ENCODE measurements at places on chromosomes 7 and 10.
A peak's percentile ranks its signal among the peaks of the same experiment; 100 is the strongest.

DNA sequence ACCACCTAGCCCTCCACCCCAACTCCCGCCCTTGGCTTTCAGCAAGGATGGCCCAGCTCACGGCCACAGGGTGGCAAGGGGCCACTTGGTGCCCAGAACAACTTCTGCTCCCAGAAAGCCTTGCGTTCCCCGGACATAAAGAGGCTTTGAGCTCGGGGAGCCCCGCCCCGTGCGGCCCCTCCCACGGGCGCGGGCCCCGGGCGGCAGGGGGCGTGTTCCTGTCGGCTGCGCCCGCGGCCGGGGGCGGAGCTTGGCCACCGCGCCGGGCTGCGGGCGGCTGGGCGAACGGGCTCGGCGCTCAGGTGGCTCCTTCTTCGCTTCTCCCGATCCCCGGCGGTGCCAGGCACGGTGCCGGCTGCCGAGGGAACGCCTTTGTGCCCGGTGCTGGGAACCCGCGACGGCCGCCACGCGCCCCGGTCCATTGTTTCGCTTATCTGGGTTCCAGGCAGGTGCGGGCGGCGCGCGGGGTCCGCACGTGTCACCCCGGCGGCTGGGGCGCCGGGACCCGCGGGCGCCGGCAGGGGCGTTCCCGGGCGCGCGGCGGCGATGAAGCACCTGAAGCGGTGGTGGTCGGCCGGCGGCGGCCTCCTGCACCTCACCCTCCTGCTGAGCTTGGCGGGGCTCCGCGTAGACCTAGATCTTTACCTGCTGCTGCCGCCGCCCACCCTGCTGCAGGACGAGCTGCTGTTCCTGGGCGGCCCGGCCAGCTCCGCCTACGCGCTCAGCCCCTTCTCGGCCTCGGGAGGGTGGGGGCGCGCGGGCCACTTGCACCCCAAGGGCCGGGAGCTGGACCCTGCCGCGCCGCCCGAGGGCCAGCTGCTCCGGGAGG is at the start of gene NFE2L3:
TSS of gene NFE2L3 (plus strand) at position 246 of the 829 bp plus-strand sequence. CDS start at position 547, 301 bp downstream.
- peak; percentile 17 for DNase-seq

DNA sequence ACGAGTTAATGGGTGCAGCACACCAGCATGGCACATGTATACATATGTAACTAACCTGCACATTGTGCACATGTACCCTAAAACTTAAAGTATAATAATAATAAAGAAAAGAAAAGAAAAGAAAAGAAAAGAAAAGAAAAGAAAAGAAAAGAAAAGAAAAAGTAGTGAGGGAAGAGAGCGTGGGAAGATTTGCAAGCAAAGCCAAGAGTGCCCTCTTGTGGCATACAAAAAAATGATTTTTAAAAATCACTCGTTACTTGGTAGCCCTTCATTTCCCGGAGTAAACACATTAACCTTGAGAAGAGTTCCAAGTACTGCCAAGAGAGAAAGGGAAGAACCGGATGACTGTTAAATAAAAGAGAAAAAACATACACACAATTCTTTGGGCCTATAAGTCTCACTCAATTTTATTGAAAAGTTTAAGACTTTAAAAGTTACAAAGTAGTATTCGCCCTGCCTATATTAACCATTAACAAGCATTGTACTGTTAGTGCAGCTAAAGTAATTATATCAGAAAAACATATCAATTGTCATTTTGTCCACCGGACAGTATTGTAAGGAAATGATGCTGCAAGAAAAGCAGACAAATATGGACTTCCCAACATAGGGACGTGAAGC is 6.2 kb upstream of the CH25H start:
- no peak for DNase-seq

DNA sequence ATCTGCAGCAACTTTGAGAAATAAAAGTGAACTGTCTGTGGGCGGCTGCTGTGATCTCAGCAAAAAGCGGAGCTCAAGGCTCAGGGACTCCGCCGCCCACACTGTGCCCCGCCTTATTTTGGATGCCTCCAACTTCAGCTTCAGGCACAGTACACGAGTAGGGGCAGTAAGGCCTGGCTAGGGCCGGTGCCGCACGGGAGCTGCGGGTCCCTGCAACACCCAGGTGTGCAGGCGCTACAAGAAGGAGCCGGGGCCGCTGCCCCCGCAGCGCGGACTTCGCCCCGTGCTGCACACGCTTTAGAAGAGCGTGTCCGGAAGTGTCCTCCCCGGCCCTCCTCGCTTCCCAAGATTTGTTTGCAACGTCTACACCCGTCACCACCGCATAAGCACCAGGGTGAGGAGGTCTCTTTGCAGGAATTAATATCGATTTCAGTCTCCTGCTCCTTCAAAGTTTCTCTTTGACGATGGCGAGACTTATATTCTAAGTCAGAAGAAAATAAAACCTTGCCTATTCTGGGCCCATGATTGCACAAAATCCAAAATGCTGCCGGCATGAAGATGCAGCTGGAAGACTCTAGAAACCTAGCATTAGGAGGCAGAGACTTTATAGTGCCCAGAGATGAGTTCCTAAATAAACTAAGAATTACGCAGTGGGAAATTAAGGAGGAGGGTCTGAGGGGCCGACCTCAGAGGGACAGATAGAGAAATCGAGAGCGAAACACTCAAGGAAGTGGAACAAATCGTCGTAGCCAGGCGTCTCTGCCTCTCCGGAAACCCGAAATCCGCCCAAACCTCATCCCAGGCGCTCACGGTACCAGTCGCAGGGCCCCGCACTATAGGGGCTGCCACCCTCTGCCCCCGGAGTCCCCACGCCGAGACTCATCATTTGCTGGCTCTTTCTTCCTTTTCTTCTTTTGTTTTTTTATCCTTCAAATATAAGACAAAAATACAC is 6.4 kb downstream of the VAX1 start:
- no peak for DNase-seq

- no peak for DNase-seq
Measured at GRCh38 chr10:59991661-59992060, 85.3 kb upstream of the CCDC6 start.

DNA sequence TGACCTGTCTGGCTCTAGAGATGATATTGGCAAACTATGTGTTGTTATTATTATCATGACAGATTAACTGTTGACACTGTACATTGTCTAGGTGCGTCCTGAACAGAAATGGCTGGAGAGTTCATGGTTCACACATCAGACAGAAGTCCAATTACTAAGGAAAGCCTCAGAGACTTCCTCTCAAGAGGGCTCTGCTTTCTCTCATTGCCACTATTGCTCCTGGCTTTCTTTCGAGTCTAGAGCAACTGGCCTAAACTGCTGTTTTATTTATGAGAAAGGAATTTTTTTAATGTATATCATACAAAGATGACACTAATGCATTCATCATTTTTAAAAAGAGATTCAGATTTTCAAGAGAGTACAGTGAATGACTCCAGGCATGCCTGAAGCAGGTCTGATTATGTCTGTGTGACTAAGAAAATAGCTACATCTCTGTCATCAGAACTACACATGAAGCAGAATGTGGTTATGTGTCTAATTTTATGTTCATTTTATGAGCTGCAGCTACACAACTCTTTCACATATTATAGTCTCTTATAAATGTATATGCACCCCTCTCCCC is 30.4 kb downstream of the NRCAM start:
- no peak for DNase-seq

DNA sequence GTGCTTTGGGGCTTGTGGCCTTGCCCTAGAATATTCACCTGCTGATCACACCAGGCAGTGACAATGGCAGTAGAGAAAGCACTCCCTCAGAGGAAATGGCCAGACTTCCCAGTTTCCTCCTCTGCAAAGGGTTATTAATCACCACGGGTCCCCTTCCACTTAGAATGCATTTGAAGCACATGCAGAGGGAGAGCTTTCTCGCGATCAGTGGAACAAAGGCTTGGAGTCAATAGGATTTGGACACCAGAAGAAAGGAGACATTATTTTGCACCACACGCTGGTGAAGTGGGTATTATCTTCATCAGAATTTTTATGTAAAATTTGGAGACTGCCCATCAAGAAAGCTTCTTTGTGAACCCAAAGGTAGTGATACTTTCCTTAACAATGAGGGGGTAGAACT is 35.4 kb upstream of the INHBA start:
- DNase-seq, result no peak

DNA sequence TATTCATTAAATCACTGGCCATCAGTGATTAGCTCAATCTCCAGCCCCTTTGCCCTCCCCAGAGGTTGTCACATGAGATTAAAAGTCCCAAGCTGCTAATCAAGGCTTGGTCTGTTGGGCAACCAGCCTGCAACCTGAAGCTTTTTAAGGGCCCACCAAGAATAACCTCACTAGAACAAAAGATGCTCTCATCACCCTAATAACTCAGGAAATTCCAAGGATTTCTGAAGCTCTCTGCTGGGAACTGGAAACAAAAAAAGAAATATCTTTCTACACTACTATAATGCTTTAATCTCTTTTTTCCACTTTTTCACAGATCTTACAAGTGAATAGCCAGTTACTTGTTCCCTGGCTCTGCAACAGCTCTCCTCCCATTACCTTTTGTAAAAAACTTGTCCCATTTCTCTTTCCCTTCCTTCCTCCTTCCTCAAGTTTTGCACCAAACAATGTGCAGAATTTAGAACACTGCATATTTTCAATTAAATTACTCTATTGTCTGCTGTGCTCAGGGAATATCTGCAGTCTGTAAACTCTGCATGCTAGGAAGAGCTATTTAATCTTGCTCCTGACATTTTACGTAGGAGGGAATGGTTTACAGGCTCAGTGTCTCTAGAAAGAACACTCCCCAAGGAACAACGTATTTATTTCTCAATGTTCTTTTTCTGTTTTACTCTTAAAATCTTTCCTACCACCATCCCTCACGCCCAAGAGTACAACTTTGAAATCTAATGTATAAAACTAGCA is 169.1 kb downstream of the IMMP2L start:
- DNase-seq, result no peak

- DNase-seq, result peak; percentile 45
Measured at GRCh38 chr7:151857412-151857811, 19.5 kb downstream of the PRKAG2 start.

- no peak for DNase-seq
Measured at GRCh38 chr10:70912556-70912955, 24.2 kb upstream of the PCBD1 start.

DNA sequence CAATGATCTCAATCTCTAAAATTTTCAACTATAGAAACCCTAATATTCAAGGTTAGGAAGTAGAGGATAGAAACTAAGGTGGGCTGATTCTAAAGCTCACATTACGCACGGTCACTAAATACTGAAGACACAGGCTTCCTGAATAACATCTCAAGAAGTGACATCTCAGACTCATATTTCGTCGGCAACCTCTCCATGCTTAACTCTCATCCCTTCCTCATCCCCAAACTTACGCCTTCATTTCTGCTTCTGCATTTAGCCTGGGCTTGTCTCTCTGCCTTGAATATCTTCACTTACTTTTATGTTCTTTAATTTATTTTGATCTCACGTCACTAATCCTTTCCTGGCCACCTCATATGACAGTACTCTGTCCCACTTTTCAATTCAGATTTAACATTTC is 9.2 kb downstream of the PGAM1 start:
- DNase-seq, result no peak

GRCh38 chr7:41170466-41170865 is 532.4 kb downstream of the INHBA start:
- no peak for DNase-seq

DNA sequence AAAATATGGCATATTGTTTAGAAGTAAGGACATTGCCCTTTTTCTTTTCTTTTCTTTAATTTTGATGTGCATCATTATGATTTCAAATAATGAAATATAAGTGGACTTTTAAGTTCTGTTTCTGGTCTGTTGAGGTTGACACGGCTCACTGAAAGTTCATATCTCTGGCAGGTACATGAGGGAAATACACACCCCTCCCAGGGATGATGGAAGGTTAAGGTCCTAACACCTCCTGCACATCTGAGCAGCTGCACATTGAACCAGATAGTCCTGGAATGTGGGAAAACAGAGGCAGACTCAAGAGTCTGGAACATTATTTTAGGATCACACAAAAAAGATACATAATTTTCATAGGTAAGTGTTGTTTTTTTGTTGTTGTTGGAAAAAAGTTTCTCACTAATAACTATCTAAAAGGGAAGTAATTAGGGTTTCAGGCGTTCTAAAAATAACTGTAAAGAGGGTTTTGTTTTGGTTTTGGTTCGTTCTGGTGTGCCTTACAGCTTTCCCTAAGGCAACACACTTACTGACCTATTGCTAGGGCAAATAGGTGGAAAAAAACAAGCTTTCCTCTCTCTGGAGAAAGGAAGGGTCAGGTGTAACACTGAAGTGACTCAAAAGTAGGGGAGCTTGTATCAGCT is 201.2 kb upstream of the PRKCQ start:
- no peak for DNase-seq

- no peak for DNase-seq
Measured at GRCh38 chr10:125260260-125260659, 99.9 kb upstream of the CTBP2 start.

GRCh38 chr10:111148025-111148424 is 71.2 kb downstream of the ADRA2A start:
- no peak for DNase-seq

- no peak for DNase-seq
Measured at GRCh38 chr7:131501422-131501821, 55.0 kb downstream of the PODXL start.

- no peak for DNase-seq
Measured at GRCh38 chr10:129642427-129642826, 175.4 kb downstream of the MGMT start.

GRCh38 chr7:8871716-8872115 is 438.3 kb downstream of the NXPH1 start:
- DNase-seq, result no peak

DNA sequence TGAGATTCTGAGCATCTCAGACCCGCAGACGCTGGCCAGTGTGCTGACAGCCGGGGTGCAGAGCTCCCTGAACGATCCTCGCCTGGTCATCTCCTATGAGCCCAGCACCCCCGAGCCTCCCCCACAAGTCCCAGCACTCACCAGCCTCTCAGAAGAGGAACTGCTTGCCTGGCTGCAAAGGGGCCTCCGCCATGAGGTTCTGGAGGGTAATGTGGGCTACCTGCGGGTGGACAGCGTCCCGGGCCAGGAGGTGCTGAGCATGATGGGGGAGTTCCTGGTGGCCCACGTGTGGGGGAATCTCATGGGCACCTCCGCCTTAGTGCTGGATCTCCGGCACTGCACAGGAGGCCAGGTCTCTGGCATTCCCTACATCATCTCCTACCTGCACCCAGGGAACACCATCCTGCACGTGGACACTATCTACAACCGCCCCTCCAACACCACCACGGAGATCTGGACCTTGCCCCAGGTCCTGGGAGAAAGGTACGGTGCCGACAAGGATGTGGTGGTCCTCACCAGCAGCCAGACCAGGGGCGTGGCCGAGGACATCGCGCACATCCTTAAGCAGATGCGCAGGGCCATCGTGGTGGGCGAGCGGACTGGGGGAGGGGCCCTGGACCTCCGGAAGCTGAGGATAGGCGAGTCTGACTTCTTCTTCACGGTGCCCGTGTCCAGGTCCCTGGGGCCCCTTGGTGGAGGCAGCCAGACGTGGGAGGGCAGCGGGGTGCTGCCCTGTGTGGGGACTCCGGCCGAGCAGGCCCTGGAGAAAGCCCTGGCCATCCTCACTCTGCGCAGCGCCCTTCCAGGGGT is 703 bp downstream of the RBP3 start:
- DNase-seq, result no peak

- no peak for DNase-seq
Measured at GRCh38 chr10:80506189-80506575, 31.5 kb upstream of the SH2D4B start.

Measured in occipital lobe (tissue), 3 donors.